Activated T-helper 1 cell treated with Interleukin-2 at 50 U/mL for 16 hours (primary cell): ENCODE measurements at places on chromosomes 13 and 19.

GRCh38 chr13:100347968-100348367, 240.6 kb downstream of the GGACT start:
- DNase-seq = no peak

DNA sequence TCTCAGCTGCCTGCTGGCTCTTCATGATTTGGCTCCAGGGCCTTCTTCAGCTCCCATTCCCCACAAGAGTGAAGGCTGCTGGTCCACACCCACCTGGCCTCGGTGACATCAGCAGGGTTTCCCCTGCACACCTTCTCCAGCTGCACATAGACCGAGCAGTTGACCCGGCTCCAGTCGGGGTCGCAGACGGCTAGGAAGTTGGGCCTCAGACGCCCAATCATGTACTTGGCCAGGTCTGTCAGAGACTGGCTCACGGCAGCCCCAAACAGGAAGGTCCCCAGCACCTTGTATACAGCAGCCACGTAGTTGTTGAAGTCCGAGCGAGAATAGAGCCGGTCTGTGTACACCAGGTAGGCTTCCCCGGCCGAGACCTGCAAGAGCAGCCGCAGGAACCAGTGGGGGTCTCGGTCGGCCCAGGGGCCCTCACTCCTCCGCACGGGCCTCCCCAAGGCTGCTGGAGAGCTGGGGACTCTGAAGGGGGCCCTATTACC, 3.8 kb downstream of the PLPP2 start:
- DNase-seq = no peak

GRCh38 chr13:74423434-74423833, 289.2 kb upstream of the KLF12 start:
- no peak for DNase-seq

DNA sequence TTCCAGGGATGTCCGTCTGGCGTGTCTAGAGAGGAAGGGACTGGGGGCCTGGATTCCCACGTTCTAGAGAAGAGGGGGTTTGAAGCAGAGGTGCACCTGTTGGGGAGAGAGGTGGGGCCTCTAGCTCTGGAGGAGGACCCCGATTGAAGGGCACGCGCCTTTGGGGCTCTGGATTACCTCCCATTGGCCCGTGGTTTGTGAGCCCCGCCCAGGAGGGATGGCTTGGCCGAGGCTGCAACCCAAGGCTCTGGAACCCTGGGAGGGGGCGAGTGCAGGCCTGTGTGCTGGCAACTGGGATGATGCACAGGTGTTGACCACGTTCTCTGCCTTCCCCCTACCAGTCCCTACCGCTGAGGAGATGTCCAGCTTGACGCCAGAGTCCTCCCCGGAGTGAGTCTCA, 20.2 kb downstream of the TMEM150B start:
- no peak for DNase-seq

- DNase-seq = no peak
Measured at GRCh38 chr13:95023405-95023804, 277.8 kb downstream of the ABCC4 start.

DNA sequence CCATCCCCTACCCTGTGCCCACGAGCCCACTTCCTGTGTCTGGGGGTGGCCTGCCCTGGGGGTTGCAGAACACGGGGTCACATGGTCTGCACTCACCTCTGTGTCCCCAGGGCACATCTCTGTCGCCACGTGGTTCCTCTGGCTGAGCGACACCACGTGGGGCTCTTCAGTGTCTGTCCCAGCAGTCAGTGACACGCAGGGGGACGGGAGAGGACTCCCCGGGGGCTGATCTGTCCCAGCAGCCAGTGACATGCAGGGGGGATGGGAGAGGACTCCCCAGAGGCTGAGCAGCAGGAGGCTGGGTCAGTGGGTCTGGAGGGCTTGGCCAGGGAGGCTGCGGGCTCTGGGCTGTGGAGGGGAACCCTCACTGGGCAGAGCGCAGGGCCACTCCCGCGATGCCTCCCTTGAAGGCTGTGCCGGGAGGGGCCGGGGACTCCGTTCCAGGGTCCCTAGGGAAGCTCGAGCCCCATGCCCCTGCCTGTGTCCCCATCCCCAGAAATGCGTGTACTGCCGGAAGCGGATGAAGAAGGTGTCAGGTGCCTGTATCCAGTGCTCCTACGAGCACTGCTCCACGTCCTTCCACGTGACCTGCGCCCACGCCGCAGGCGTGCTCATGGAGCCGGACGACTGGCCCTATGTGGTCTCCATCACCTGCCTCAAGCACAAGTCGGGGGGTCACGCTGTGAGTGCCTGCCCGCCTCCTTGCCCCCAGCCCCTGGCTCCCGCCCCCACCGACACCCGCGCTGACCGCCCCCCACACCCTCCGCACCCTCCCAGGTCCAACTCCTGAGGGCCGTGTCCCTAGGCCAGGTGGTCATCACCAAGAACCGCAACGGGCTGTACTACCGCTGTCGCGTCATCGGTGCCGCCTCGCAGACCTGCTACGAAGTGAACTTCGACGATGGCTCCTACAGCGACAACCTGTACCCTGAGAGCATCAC, 174.8 kb downstream of the KDM4B start:
- no peak for DNase-seq

- DNase-seq = no peak
Measured at GRCh38 chr13:50450279-50450678, 393.2 kb downstream of the DLEU7 start.
